Ureter (tissue), 1 donor: ENCODE measurements at places on chromosomes 2 and 18. TPM values are rescaled to one million over a fixed set of nuclear protein-coding genes. Genes with fewer than 3 reads are reported as not detected.
A peak's percentile ranks its signal among the peaks of the same experiment; 100 is the strongest.

PID1 gene
- total RNA-seq, result 25.8 TPM

- DNase-seq, result no peak
Measured at GRCh38 chr2:217948351-217948791, 54.4 kb downstream of the TNS1 start.

DNA sequence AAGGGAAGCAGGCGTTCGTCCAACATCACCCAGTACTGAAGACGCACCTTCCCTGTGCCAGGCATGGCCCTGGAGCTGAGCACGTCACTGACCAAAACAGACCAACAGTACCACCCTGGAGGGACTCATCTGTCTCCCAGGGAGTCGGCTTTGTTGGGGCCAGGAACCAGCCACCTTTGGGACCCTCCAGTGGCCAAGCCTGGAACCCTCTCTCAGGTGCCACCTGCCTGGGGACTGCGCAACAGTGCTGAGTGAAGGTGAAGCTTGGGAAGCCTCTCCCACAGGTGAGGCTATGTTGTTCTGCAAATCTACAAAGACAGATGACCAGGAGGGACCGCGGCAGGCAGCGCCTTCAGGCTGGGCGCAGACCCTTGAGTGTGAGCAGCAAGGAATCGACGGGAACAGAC, 91.4 kb upstream of the OTOS start:
- DNase-seq, result peak; percentile 42

DNA sequence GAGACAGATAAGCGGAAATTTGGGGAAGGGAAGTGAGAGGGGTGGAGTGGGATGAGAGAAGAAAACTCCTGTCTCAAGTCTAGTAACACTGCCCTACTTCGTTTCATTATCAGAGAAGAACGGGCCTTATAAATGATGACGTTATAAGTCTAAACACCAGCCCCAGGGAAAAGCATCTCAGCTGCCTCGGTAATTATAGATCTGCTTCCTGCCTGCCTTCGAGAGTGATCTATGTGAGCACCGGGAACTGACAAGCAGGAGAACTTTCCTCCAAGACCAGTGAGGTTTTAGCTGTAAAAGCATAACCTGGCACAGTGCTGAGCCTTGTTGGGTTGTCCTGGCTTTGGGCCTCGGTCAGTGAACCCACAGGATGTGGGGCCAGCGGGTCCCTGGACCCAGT, 227.9 kb upstream of the SIX2 start:
- DNase-seq, result no peak

DNA sequence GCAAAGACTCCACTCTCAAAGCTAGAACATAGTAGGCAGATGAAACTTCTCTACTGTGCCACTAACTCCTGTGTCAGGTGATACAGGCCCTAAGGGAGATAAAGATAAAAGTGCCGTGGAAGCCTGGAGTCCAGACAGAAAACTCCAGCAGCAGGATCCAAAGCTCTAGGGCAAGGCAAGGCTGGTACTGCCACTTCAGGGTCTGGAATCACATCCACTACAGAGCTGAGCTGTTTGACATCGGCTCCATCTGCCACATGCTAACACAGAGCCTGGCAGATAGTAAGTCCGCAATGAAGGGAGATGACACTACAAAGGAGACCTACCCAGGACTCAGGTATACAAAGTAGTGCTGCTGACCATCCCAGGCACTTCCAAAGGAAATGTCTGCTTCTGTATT, 34.4 kb downstream of the EPG5 start:
- no peak for DNase-seq

CYTIP gene
- total RNA-seq, result 15.8 TPM

DNA sequence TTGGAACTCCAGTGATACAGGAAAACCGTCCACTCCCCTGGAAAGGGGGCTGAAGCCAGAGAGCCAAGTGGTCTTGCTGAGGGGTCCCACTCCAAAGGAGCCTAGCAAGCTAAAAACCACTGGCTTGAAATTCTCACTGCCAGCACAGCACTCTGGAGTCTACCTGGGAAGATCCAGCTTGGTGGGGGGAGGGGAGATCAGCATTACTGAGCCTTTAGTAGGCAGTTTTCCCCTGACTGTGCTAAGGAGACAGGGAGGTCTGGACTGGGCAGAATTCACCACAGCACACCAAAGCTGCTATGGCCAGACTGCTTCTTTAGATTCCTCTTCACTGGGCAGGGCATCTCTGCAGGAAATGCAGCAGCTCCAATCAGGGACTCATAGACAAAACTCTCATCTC, 510.7 kb upstream of the LRRTM1 start:
- no peak for DNase-seq

ACVR1 gene
- total RNA-seq, result 31.7 TPM

DNA sequence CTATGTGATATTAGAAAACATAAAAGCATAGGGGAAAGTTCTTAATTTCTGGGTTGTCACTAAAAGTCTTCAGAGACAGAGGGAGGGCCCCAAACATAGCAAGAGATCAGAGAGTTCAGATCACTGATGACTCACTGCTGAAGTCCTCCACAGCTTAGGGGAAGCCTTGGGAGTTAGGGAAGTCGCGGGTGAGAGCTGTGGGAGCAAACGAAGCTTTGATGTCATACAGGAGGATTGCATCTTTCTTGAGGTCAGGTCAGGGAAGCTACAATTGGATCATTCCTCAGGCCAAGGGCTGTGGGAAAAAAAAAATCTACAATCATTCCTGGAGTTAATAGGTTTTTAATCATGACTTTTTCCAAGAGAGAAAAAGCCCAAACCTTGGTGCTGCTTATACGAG, 96.2 kb downstream of the COPS8 start:
- no peak for DNase-seq

- DNase-seq, result no peak
Measured at GRCh38 chr2:120770176-120770575, 34.5 kb downstream of the GLI2 start.

DNA sequence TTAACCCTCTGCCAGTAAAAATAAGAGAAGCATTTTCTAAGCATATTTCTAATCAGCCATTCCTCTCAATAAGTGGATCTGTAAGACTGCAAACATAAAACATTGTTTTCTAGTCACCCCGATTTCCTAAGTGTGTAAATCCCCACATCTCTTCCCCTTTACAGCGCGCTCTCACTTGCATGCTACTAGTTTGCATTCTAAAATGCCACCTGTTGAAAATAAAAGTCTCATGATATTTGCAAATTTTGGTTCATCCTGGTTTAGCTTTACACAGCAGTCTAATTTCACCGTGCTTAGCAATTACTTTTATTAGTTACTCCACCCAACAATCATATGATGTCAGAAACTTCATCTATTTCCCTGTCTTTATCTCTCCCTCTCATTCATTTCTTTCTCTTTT, 1230.7 kb upstream of the ZEB2 start:
- DNase-seq, result no peak

PIEZO2 gene
- total RNA-seq, result 3.9 TPM
